ENCODE measurements at places on chromosomes 12 and 14.
A peak's percentile ranks its signal among the peaks of the same experiment; 100 is the strongest.

- DNase-seq, result no peak
Observed at GRCh38 chr12:10365696-10366405, 24.0 kb downstream of the KLRK1 start.

DNA sequence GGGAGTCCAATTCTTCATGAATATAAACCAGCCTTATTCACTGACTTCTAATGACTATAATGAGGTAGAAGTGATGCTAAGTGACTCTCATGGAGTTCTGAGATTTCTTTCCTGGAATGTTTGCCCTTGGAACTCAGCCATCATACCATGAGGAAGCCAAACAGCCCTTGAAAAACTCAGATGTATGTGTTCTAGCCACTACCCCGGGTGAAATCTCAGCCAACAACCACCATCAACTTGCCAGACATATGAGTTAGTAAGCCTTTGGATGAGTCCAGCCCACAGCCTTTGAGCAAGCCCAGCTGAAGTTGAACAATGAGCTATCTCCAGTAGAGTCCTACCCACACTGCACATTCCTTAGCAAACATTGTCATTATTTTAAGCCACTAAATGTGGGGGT, 149.5 kb downstream of the SLC6A15 start:
- DNase-seq, result no peak

GRCh38 chr14:54435500-54435981, 5.6 kb downstream of the CNIH1 start:
- no peak for DNase-seq

- DNase-seq, result no peak
Observed at GRCh38 chr12:50047693-50048250, 9.6 kb upstream of the ASIC1 start.

GRCh38 chr14:100873096-100873482, 30.4 kb downstream of the RTL1 start:
- no peak for DNase-seq

DNA sequence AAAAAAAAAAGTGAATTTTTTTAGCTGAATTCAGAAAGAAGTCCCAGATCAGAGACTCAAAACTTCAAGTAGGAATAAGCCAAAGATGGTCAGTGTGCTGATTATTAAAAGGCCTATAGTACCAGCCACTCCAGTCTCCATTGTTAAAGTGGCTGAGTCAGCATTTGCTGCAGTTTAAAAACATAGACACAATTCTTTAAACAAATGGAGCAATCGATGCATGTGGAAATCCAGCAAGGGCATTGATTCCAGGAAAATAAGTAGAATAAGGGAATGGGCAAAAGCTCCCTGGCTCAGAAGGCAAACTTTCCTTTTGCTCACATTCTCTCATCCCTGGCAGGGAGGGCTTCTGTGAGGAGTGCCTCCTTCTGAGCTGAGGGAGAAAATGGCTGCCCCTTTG, 317.6 kb downstream of the LRIG3 start:
- no peak for DNase-seq

GRCh38 chr14:67541448-67542387, 8.6 kb downstream of the PLEKHH1 start:
- DNase-seq, result no peak

- no peak for DNase-seq
Observed at GRCh38 chr12:67116134-67116533, 153.0 kb upstream of the CAND1 start.

DNA sequence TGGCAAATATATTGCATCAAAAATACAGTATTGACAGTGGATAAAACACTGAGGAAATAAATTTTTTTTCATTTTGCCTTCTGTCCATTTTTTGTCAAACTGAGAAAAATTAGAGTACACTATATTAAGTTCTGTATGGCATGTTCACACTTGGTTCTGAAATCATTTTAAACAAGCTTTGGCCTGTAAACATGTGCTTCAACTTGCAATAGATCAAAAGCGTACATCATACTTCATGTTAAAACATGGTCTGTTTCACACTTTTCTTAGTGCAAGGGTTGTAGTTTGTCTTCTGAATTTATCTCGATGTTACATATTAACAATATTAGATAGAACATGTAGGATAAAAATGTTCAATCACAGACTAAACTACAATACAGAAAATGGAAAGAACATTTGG, 208.0 kb downstream of the PCNX1 start:
- DNase-seq, result no peak

GRCh38 chr12:6613776-6614512, 6.8 kb upstream of the CHD4 start:
- DNase-seq, result peak; percentile 43

DNA sequence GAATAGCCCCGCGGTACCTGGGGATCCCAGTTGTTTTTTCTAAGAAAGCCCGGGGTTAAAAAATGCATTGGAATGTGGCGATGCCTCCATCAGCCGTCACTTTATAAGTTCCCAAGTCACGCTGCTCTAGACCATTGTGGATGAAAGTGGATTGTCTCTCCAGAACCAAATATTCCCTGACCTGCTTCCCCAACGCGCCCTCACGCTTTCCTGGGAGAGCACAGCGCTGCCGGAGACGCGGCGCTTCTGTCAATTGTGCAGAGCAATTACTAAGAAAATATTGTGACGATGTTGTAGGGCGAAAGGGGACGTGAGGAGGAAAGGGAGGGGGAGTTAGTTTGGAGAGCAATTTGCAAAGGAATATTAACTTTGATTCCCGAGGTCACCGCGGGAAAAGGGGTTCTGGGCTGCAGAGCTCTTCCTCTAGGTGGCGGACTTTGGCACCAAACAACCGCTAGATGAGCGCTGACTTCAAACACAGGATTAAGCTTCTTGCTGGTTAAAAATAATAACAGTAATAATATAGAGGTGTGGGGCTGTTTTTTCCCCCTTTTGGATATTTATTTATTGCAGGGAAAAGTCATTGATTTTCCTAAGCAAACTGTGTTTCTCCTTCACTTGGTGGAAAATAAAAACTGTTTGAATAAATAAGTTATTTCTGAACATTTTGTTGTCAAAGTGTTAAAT, 9.6 kb upstream of the FOXG1 start:
- no peak for DNase-seq

DNA sequence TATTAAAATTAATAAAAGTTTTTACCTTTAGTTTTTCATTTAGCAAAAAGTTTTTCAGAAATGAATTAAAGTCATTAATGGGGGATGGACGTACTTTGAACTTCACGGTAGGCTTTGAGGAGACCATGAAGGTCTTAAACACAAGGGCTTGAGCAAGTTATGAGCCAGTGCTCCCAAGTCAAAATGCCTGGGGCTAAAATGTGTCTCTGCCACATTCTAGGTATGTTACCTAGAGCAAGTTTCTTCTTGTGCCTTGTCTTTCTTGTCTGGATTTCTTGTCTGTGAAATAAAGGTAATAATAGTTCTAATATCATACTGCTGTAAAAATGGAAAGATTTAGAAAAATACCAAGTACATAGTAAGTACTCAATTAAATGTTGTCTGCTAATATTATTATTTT, 132.7 kb upstream of the USP15 start:
- no peak for DNase-seq

DNA sequence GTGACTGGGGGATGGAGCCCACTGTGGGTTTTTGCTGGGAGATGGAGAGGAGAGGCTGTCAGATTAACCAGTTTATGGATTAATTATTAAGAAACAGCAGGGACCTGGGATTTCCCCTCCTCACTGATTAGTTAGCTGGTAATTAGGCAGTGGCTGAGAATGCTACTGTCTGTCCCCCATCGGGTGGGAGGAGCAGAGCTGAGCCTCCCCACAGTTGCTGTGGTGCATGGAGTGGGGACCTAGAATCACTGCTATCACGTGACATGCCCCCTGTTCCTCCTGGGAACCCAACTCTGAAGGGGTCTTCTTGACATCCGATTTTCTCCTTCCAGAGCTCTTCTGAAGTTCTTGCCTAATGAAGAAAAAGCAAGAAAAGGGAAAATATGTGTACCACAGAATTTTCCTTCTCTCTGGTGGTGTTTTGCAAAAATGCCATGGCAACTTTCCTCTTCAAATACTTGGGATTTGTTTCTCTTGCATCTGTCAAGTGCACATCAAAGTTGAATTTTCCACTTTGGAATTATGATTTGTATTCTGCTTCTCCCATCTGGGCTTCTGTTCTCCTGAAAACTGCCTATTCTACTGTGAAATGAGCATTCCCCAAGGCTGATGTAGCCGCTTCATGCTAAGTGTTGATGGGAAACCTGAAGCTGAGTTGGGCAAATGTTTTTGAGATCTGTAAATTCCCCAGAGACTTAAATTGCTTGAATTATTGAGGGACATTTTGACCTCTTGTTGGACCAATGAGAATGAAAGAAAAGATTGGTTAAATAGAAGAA, 264.2 kb downstream of the RGS6 start:
- no peak for DNase-seq

DNA sequence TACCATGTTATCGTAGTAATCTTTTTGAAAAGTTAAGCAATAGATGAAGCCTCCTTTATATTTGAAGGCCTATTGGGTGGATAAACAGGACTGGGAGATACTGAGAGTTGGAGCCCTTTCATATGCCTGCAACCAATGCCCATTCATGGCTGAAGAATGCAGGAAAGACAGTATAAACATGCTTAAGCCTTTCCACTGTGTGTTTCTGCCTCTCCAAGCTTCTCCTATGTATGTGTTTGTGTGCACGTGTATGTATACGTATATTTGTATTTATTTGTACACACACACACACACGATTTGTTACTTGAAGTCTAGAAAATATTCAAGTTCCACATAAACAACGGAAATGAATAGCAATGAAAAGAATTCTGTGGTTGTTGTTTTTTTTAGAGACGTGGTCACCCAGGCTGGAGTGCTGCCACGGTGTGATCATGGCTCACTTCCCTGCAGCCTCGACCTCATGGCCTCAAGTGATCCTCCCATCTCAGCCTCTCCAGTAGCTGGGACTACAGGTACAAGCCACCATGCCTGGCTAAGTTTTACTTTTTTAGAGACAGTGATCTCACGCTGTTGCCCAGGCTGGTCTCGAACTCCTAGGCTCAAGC, 1453.5 kb downstream of the AACS start:
- no peak for DNase-seq

- no peak for DNase-seq
Observed at GRCh38 chr12:108693751-108694150, 37.6 kb downstream of the CORO1C start.

GRCh38 chr12:88235183-88235833, 93.2 kb downstream of the TMTC3 start:
- DNase-seq, result no peak

DNA sequence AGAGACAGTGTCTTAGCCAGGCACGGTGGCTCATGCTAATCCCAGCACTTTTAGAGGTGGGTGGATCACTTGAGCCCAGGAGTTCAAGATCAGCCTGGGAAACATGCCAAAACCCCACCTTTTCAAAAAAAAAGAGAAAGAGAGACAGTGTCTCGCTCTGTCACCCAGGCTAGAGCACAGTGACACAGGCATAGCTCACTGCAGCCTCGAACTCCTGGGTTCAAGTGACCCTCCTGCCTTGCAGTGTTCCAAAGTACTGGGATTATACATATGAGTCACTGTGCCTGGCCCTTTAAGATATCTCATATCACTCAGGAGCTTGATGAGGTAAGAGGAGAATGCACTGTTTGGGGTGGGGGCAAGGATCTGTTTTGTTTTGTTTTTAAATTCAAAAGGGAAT, 48.1 kb upstream of the LTBP2 start:
- DNase-seq, result no peak

- no peak for DNase-seq
Observed at GRCh38 chr12:5710260-5710878, 234.7 kb downstream of the ANO2 start.

DNA sequence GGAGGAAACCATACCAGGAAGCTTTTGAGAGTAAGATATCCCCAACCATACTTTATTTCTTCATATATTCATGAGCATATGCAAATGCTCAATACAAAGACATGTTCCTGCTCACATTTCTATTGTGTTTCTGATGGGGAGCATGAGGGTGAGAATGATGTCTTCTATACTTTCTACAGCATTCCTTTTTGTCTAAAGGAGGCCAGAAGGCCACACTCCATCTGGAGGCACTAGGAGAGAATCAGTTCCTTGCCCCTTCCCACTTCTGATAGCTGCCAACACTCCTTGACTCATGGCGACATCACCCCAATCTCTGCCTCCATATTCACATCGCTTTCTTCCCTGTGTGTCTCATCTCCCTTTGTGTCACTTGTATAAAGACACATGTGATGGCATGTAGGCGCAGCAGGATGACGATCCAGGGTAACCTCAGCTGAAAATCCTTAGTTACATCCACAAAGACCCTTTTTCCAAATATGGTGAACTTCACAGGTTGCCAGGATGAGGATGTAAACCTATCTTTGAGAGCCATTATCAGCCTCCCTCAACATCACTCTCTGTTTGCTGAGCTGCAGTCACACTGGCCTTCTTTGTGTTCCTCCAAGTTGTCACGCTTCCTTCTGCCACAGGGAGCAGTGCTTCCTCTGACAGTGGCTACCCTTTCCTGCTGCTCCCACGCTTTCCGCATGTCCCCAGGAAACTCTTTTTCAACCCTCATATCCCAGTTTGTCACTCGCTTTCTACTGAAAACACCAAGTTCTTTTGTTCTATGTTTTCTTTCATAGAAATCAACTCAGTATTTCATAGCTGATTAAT, 96.9 kb downstream of the STXBP6 start:
- no peak for DNase-seq

DNA sequence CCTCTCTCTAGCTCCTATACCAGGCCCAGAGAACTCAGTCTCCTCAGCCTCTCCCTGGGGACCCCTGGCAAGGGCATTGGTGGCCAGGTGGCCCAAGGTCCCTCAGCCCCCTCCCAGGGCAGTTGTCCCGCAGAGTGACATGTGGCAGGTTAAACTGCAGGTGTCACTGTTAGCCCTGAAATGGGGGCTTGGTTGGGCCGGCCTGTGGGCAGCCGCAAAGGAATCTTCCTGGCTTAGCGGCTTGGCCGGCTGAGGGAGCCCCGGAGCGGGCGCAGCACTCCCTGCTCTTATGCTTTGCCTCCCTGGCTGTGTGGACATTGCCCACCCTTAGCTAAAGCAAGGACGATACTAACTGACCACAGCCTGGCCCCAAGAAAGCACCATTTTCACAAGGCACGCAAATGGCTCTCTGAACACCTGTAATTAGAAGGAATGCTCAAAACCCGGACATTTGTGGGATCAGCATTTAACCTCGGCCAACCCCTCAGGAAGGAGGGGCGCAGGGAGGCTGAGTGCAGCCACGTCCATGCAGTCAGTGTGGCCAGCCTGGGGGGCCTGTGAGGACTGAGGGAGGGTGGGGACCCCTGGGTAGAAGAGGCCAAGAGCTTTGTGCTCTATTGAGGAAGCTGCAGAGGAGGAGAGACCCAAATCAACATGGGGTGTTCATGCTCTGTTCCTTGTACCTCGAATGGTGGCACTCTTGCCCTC, 82.2 kb downstream of the PAPOLA start:
- no peak for DNase-seq

- DNase-seq, result no peak
Observed at GRCh38 chr14:96745500-96746051, 51.6 kb upstream of the VRK1 start.

- no peak for DNase-seq
Observed at GRCh38 chr14:104442107-104442551, 137.4 kb upstream of the C14orf180 start.

- DNase-seq, result no peak
Observed at GRCh38 chr12:7289743-7290142, 14.1 kb upstream of the ACSM4 start.

DNA sequence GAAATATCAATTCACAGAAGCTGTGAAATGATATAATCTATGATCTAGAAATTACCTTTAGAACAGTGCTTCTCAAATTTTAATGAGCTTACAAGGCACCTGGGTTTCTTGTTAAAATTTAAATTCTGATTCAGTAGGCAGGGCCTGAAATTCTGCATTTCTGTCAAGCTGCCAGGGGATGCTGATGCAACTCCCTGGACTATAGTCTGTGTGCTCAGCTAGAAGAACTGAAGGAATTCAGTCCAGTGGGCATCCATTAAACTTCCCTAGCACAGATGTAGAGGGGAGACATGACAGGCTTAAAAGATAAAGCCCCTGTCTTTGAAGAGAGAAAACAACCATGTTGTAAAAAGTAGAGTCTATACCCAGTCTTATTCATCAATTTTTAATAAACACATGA, 441.8 kb downstream of the TMTC2 start:
- DNase-seq, result no peak

All from cortex of kidney (tissue), 1 donor.